ENCODE measurements at places on chromosomes 6 and 20. TPM values are rescaled to one million over a fixed set of nuclear protein-coding genes. Genes with fewer than 3 reads are reported as not detected.
A peak's percentile ranks its signal among the peaks of the same experiment; 100 is the strongest.

Gene WFDC5
- total RNA-seq = not detected

- DNase-seq = peak; percentile 45
These were observed 7.2 kb downstream of the HLA-DMB start for GRCh38 chr6:32933661-32934085.

Gene ZSWIM3
- total RNA-seq = 4.8 TPM

GRCh38 chr20:20201124-20201523 lies 148.8 kb downstream of the CFAP61 start:
- DNase-seq = no peak

Gene SRSF12
- total RNA-seq = 0.10 TPM

DNA sequence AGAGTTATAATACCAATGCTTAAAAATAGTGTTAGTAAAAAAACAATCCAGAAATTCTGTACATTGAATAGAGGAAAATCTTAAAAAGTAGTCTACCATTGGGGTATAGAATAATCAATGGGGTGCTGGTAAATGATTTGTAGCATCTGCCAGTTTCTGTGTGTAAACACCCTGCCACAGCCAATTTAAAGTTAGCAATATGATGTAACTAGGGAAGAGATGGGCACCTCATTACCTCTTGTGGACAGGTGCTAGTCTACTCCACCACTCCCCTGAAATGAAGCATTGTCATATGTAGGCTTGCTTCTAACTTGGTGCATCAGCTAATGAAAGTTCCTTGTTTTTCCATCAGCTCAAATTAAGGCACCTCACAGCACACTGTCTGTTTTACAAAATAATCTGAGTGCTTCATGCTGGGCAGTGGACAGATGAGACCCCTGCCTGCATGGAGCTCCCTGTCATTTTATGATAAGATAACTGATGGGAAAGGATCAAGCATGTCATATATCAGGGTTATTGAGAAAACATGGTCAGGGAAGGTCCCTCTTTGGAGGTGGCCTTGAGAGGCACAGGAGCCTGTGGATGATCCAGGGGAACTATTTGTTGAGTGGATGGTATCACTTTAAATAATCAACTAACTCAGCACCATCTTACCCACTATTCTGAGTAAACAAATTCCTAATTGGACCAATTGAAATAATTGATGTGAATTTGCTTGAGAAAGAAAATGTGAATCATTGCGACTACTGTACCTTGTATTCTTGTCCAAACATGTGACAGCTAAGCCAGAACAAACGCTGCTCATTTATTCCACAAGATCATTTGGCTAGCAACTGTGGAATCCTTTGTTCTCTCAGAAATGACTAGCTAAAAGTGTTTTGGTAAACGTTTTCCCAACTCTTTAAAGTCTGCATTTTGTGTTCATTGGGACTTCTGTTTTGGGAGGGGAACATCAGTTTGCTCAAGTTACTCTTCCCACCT lies 45.9 kb upstream of the CSE1L start:
- no peak for DNase-seq

GRCh38 chr6:24980507-24981385 lies 45.0 kb upstream of the RIPOR2 start:
- peak; percentile 74 for DNase-seq

DNA sequence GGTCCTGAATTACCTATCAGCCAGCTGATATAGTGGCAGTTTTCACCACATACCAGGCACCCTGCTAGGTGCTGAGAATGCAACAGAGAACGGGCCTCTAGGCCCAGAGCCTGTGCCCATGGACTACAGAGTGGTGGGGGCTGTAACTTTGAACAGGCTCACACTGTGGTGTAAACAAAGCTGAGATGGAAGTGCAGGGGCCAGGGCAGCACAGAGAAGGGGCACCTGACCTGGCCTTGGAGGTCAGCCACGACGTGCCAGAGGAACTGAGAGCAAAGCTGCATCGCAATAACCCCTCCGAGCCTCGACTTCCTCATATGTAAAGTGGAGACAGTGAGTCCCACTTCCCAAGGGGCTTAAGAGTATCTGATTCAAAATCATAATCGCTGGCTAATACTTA lies 105.8 kb downstream of the MAFB start:
- DNase-seq = no peak

DNA sequence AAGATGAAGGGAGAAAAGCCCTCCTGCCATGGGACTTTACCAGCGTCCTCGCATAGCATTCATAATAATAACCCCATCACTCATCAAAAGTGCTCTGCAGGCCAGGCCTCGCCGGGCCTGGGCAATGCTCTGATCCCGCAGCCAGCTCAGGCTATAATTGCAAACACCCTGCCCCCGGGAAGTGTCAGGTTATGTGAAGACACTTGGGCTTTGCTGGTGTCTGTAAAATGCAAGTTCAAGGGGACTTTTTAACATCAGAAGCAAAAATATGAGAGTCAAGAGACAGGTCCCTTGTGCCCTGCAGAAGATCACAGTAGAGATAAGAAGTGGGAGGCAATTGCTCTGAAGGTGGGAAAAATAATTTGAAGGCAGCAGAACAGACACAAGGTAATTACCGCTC lies 381.0 kb downstream of the MAFB start:
- no peak for DNase-seq

DNA sequence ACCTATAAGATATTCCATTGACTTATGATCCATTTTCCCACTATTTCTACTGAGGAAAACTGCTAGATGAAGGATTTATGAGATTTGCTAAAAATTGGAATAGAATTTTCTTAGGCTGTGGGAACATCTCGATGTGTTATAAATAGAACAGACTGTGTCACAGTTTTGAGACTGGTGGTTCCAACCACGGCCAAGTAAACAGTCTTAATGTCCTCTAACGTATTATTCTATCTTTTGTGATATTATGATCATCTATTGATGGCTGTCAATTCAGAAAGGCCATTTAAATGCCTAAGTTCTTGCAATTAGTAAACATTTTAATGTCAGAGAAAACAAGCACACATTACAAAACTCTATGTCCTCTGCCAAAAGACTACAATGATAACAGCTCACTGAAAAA lies 71.5 kb upstream of the PLN start:
- DNase-seq = no peak

DNA sequence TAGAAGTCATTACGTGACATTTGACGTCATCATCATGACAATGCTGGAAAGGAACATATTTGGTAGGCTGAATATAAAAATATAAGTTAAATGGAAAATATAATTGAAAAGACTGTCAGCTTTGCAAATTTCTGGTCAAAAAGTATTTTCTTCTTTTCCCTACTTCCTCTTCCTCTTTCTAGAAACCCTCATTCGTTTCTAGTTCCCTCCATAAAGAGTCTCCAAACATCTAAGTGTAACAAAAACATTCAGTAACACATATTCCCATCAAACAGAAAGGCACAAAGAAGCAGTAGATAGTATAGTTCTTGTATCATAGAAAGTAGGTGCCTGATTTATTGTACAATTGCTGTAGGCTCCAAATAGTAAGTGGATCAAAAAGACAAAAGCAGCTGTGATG lies 150.8 kb upstream of the FAM83B start:
- DNase-seq = no peak

GRCh38 chr20:34083137-34083536 lies 28.9 kb downstream of the EIF2S2 start:
- DNase-seq = peak; percentile 98

GRCh38 chr6:56906752-56907151 lies 48.2 kb upstream of the BEND6 start:
- DNase-seq = peak; percentile 31

All from A172 (cell line).